ENCODE measurements at places on chromosomes 12 and 14.

DNA sequence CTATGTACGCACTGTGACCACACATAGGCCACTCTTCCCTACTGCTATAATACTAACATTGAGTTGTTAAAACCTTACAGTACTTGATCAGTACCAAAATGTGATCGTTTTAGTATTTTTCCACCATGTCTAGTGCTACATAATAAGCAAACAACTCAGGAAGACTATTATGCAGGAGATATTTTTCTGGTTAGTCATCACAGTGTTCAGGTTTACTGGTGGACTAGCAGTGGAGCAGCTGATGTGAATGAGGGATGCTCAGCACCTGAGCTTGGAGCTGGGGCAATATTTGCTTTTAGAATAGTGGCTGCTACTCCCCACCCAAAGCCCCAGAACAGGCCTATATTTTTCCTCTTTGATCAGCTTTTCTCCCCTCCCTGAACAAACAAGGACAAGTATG, 513.1 kb downstream of the KCNH5 start:
- H3K36me3 ChIP-seq, result no peaks in the 10 kb centered on the region
- no peak overlapping the region for H3K4me3 ChIP-seq
- no peaks in the 10 kb centered on the region for H3K27me3 ChIP-seq
- H3K27ac ChIP-seq, result no peak overlapping the region
- no peak for DNase-seq

- no peaks in the 10 kb centered on the region for H3K36me3 ChIP-seq
- no peaks in the 10 kb centered on the region for H3K27me3 ChIP-seq
- no peak overlapping the region for H3K4me3 ChIP-seq
- H3K4me1 ChIP-seq, result no peaks in the 10 kb centered on the region
Observed at GRCh38 chr14:58822856-58823255, 185.1 kb downstream of the DACT1 start.

- H3K36me3 ChIP-seq, result no peaks in the 10 kb centered on the region
- no peak overlapping the region for H3K27ac ChIP-seq
- H3K27me3 ChIP-seq, result no peaks in the 10 kb centered on the region
- H3K4me3 ChIP-seq, result no peak overlapping the region
Observed at GRCh38 chr12:28223025-28223554, 32.8 kb downstream of the CCDC91 start.

DNA sequence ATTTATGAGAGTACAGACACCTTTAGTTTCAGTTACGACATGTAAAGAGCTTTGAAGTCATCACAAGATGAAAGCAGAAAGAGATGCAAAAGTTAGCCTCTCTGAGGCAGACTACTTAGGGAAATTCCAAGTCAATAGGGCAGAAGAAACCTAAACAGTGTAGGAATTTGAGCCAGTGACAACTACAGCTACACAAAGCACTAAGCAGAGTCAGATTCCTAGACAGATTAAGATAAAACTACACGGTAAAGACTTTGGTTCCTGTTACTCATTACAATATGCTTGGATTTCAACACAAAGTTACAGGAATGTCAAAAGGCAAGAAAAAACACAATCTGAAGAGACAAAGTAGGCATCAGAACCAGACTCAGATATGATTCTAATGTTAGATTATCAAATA, 1302.3 kb downstream of the FSCB start:
- no peaks in the 10 kb centered on the region for H3K27me3 ChIP-seq
- no peak overlapping the region for H3K4me3 ChIP-seq
- no peak overlapping the region for H3K27ac ChIP-seq
- H3K36me3 ChIP-seq, result no peaks in the 10 kb centered on the region
